ENCODE measurements at places on chromosomes 16 and 17.

DNA sequence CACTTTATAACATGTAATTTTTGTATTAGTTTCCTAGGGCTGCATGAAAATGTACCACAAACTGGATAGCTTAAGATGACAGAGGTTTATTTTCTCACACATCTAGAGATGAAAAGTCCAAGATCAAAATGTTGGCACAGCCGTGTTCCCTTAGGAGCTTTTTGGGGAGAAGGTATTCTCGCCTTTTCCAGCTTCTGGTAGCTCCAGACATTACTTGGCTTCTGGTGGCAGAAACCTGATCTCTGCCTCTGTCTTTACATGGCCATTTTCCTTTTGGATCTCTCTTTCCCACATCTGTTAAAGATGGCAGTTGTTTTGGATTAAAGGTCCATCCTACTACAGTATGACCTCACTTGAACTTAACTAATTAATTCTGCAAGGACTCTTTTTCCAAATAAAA is 885.7 kb upstream of the CDH8 start:
- DNase-seq = no peak

DNA sequence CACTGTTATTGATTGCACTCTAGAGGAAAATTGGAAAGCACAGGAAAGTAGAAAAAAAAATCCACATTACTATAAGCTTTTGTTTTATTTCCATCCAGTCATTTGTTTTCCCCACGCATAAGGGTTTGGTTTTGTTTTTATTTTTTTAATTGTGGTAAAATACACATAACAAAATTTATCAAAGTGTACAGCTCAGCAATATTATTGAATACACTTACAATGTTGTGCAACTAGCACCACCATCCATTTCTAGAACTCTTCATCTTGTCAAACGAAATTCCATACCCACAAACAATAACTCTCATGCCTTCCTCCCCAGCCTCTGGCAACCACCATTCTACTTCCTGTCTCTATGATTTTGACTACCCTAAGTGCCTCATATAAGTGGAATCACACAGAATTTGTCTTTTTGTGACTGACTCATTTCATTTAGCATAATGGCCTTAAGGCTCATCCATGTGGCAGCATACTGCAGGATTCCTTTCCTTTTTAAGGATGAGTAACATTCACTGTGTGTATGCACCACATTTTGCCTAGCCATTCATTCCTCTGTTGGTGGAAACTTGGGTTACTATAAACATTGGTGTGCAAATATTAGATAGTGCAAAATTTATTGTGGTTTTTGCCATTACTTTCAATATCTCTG is 11.1 kb downstream of the SPPL2C start:
- no peak for DNase-seq

GRCh38 chr17:4945176-4945943 is 3.0 kb downstream of the PFN1 start:
- peak; percentile 69 for DNase-seq

- no peak for DNase-seq
Measured at GRCh38 chr16:56700195-56700594, 17.9 kb downstream of the MT1X start.

DNA sequence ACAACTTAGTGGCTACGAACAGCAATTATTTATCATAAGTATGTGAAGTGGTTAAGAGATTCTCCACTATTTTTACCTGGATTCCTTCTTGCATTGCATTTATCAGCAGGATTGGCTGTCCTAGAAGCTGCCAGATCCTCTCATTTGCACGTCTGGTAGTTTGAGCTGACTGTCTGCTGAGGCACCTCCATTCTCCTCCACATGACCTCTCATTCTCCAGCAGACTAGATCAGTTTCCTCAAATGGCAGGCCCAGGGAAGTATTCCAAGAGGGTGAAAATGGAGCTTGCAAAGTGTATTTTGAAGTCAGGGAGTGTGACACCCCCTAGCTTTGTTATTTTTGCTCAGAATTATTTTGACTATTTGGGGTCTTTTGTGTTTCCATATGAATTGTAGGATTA is 870.1 kb downstream of the CDH11 start:
- DNase-seq = no peak

DNA sequence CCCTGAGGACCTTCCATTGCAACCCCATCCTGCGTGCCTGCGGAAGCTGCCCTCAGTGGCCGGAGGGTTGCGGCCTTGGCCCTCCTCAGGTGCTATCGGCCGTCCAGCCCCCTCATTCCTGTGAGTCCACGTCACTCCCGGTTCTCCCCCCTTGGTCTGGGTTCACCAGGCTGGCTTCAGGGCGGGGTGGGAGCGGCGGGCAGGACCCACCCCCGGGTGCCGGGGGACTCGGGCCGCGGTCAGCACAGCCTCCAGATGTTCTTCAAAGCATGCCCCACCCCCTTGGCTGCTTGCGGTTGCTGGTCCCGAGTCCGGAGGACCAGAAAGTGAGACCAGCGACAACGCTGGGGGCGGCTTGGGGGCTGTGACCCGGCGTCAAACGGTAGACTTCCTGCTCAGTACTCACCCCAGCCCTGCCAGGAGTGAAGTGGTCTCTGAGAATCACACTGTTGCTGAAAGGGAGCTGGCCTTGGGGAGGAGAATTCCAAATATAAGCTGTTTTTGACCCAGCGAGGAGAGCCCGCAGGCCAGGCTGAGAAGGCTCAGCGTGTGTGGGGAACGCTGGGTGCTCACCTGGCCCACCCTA is 4.5 kb downstream of the ZNF469 start:
- no peak for DNase-seq

Measured in stimulated activated CD8-positive, alpha-beta memory T cell treated with anti-CD3 and anti-CD28 coated beads, Interleukin-12 subunit alpha, Interleukin-12 subunit beta, amount 100 ng/mL, for 1 hour (primary cell).